Right lobe of liver (tissue), 6 donors: ENCODE measurements at places on chromosomes 6 and 20. TPM values are rescaled to one million over a fixed set of nuclear protein-coding genes. Genes with fewer than 3 reads are reported as not detected.
A peak's percentile ranks its signal among the peaks of the same experiment; 100 is the strongest.

DNA sequence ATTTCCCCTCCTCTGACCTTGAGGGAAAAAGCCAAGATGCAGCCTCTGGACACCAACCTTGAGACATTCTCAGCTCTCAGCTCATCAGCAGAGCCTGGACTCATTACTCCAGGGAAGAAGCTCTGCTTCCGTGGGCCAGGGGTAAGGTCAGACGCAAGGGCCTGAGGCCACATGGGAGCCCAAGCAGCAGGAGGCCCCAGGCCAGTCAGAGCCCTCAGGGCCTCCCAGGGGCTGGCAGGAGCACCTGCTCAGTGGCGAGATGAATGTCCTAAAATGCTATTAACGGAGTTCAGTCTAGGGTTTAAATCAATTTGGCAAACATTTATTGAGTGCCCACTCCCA is 208.6 kb downstream of the ERMARD start:
- no peak overlapping the region for H3K27ac ChIP-seq
- H3K4me3 ChIP-seq = no peak overlapping the region
- peak; percentile 28 for DNase-seq
- H3K36me3 ChIP-seq = no peaks in the 10 kb centered on the region

The ADTRP gene
- total RNA-seq = 0.53 TPM

- DNase-seq = no peak
- no peaks in the 10 kb centered on the region for H3K27me3 ChIP-seq
- H3K4me3 ChIP-seq = no peak overlapping the region
- no peak overlapping the region for H3K27ac ChIP-seq
- no peaks in the 10 kb centered on the region for H3K36me3 ChIP-seq
These were observed 19.6 kb downstream of the SLC22A2 start for GRCh38 chr6:160238761-160239751.

DNA sequence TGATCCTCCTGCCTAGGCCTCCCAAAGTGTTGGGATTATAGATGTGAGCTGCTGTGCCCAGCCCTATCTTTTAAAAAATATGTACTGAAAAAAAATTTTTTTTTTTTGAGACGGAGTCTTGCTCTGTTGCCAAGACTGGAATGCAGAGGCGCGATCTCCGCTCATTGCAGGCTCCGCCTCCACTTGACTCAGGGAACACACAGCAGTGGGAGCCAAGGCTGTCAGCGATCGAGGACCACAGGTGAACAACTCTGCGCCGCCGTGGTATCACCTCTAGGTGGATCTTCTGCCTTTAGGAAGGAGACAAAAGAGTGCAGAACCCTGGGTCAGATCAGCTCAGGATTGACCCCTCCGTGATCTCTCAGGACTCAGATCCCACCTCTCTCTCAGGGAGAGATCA is 13.7 kb downstream of the RAET1E start:
- no peaks in the 10 kb centered on the region for H3K36me3 ChIP-seq
- no peaks in the 10 kb centered on the region for H3K4me1 ChIP-seq
- DNase-seq = no peak
- no peak overlapping the region for H3K27ac ChIP-seq
- no peaks in the 10 kb centered on the region for H3K27me3 ChIP-seq

DNA sequence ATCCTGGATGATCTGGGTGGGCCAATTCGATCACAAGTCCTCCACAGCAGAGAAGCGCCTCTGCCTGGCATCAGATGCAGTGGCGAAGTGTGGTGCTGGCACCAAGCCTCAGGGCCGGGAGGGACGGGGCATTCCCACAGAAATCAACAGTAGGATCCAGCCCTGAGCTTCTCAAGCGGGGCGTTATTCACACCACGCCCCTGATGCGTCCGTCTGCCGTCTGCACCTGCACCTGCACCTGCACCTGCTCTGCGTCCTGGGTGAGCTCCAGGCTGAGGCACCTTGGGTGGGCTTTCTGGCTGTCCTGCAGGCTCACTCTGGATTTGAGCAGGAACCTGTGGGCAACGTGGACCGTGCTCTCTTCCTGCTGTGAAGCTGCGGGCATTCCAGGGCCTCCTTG is 13.8 kb upstream of the NTSR1 start:
- no peak overlapping the region for H3K4me3 ChIP-seq
- H3K27ac ChIP-seq = no peak overlapping the region
- H3K36me3 ChIP-seq = no peaks in the 10 kb centered on the region

The KCNQ5 gene
- 0.11 TPM for total RNA-seq

DNA sequence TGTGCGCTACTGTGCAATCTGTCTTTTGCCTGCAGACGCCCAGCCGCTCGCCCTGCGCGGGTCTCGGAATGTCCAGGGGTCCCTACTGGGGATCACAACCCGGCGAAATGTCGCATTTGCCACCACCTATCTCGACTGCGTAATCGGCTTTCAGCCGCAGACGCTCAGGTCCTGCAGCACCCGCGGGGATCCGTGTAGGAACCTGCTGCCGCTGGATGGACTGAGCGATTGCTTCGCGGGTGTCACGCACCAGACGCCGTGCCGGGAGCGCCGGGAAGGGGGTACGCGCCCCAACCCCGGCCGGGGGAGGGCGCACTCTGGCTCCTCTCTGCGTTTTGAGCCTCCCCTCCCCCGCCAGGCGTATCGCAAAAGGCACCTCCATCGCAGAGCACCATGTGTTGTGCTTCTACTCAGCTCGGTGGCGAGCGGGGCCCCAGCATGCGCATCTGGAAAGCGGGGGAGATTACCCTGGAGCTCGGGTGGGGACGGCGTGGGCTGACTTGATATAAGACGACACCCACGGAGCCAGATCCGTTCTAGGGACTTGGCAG is 747 bp upstream of the PTPRA start:
- DNase-seq = peak; percentile 67
- peak overlapping the region; percentile 81 for H3K27ac ChIP-seq
- H3K27me3 ChIP-seq = no peaks in the 10 kb centered on the region
- H3K4me1 ChIP-seq = no peaks in the 10 kb centered on the region
- no peaks in the 10 kb centered on the region for H3K36me3 ChIP-seq
- peak overlapping the region; percentile 93 for H3K4me3 ChIP-seq

GRCh38 chr6:119308048-119308570 is 41.5 kb downstream of the MAN1A1 start:
- H3K4me1 ChIP-seq = peaks cover 9% of the 10 kb centered on the region
- no peak overlapping the region for H3K4me3 ChIP-seq
- peaks cover 3% of the 10 kb centered on the region for H3K36me3 ChIP-seq
- H3K27me3 ChIP-seq = no peaks in the 10 kb centered on the region
- DNase-seq = no peak

The CSTF1 gene
- 15.8 TPM for total RNA-seq

GRCh38 chr6:159359581-159360297 is 190.5 kb downstream of the FNDC1 start:
- no peaks in the 10 kb centered on the region for H3K27me3 ChIP-seq
- DNase-seq = no peak
- H3K4me3 ChIP-seq = no peak overlapping the region
- no peaks in the 10 kb centered on the region for H3K4me1 ChIP-seq
- H3K27ac ChIP-seq = no peak overlapping the region

GRCh38 chr6:162856885-162857284 is 129.1 kb downstream of the PACRG start:
- no peak overlapping the region for H3K4me3 ChIP-seq
- H3K36me3 ChIP-seq = no peaks in the 10 kb centered on the region
- H3K4me1 ChIP-seq = no peaks in the 10 kb centered on the region
- no peaks in the 10 kb centered on the region for H3K27me3 ChIP-seq

DNA sequence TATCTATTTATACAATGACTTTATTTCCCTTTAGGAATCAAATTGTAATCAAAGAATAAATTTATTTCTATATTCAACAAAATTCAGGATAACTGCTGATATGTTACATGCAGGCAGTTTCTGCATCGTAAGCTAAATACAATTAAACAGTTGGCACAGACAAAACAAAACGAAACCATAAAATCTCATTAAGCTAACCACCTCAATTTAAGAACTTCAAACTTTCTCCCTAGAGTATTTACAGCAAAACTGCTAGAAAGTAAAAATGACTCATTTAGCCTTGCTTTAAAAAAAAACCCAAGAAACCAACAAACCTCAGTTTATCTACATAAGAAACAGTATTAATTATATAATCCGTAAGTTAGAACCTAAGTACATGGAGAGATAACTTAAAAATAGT is 17.1 kb downstream of the SSR1 start:
- H3K27me3 ChIP-seq = no peaks in the 10 kb centered on the region
- H3K4me1 ChIP-seq = no peaks in the 10 kb centered on the region
- DNase-seq = no peak
- H3K27ac ChIP-seq = no peak overlapping the region
- peaks cover 21% of the 10 kb centered on the region for H3K36me3 ChIP-seq

The CYP39A1 gene
- total RNA-seq = 45.3 TPM

The TXLNB gene
- total RNA-seq = 0.18 TPM

GRCh38 chr6:131015630-131016263 is 47.3 kb downstream of the EPB41L2 start:
- no peaks in the 10 kb centered on the region for H3K36me3 ChIP-seq
- DNase-seq = no peak
- H3K27me3 ChIP-seq = no peaks in the 10 kb centered on the region
- H3K27ac ChIP-seq = no peak overlapping the region
- no peaks in the 10 kb centered on the region for H3K4me1 ChIP-seq
